Fibroblast of skin of right biceps (primary cell): ENCODE measurements at places on chromosomes 4 and X.

DNA sequence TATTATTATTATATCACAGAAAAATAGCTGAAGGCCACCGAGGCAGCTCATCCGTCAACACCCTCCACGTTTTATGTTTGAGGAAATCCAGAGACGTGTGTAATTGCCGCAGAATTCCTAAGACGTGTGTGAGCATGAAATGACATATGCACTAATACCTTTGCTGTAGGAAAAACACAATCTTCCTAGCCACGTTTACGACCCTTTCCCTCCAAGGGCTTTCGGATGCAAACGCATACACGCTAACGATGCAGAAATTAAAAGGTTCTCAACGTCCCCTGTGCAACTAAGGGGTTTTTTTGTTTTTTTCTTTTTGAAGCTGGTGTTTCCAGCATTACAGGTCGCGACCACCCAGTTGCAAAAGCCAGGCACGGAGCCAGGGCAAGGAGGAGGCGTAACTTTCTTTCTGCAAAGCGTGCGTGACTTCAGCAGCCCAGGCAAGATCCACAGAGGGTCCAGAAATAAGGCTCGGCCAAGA is 33.8 kb downstream of the CRLF2 start:
- DNase-seq, result peak; percentile 81

DNA sequence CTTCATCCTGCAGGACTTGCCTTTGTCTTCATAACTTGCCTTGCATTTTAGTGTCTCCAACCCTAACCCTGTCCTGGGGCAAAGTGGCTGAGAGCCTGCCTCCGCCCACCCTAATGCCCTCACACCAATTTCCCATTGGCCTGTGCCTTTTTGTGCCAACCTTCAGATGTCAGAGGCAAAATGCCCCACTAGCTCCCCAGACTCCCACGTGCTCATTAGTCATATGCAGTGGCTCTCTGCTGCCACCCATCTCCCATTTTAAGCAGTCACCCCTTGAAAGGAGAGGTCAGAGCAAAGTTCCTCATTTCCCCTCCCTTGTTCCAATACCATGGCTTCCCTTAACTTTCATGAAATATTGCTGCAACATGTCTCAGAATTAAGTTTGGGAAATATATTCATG is 74.8 kb upstream of the PASD1 start:
- DNase-seq, result no peak

DNA sequence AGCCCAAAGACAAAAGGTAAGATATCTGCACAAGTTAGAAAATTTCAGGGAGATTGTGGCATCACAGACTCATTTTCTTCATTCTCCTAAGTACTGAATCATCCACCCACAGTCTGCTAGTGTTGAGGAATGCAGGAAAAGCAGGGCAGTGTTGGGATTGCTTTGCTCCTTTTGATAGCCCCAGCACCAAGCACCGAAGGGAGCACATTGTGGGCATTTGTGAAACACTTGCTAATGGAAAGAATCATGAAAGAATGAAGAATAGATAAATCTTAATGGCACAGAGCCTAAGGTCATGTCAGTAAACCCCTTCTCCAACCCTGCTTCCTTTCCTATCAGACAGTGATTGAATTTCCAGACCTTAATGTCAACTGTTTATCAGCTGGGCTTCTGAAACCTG is 103.1 kb upstream of the GPRIN3 start:
- peak; percentile 31 for DNase-seq

DNA sequence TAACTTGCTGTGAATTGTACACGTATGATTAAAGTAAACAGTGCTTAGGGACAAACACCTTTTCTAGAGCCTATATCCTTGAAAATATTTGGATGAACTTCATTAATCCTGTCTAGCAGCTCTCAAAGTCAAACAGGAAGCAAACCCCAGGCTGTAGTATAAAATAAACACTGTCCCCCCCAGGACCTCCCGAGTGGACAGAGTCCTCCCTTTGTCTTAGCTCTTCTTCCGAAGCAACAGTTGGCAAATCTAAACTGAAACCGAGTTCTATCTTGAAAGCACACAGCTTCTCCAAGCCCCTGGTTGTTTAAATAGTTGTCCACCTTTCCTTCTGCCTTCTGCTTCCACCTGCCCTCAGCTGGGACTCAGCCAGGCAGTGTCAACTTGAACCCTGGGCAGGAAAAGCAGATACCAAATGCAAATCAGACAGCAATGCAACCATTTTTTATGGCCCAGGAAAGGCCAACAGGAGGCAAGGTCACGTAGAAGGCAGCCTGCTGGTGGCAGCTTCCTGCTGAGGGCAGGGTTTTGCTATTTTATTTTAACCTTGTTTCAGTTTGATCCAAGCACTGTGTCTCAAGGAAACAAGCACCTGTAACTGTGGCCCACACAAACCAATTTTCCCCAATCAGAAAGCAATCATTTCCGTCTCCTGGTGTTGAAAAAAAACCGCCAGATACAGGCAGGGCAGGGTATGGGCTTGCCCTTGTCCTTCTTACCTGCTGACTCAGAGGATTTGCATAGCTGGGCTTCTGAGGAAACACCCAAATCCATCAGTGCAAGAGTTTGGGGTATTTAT is 110.3 kb upstream of the KIT start:
- no peak for DNase-seq

GRCh38 chr4:26367811-26368210 is 47.0 kb downstream of the RBPJ start:
- no peak for DNase-seq

- DNase-seq, result no peak
Measured at GRCh38 chr4:4775493-4776004, 83.9 kb upstream of the MSX1 start.

GRCh38 chrX:2490634-2491033 is 10.1 kb downstream of the DHRSX start:
- DNase-seq, result no peak

DNA sequence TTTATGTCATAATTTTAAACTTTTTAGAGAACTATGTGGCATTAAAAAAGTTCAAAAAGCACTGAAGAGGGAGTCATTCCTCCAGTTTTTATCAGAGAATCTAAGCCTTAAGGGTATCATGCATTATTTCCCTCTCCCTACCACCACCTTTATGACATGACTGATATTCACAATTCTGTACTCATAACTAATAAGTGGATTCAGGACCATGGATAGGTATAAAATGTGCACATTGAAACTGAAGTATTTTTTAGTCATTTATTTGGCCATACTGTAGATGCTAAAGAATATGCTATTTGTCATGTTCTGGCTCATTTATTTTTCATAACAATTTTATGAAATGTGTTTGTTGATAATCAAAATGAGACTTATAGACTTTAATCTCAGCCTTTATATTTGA is 897.5 kb upstream of the AGA start:
- peak; percentile 2 for DNase-seq

DNA sequence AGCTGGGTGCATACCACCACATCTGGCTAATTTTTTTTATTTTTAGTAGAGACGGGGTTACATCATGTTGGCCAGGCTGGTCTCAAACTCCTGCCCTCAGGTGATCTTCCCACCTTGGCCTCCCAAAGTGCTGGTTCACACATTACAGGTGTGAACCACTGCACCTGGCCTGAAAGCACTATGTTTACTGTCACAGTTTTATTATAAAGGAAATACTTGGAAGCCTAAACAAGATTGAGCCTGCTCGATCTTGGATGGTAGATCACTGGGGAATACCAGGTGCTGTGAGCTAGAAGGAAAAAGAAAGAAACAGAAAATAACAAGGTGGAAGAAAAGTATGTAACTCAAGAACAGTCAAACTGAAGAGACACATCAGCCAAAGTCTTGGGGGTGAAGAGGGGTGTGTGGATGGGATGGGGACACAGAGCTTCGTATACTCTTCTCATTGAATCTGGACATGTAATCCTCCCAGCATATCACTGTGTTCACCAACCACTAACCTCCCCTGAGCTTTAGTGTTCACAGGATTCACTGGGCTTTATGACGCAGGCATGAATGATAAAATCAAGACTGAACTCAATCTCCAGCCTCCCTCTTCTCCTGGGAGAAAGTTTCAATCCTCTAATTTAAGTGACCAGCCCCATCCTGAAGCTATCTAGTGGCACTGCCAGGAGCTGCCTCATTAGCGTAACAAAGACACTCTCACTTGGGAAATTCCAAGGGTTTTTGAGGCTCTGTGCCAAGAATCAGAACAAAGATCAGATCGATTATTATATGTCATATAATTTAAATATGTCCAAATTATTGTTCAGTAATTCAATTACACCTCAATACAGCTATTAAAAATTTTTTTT is 40.9 kb downstream of the PDS5A start:
- no peak for DNase-seq

DNA sequence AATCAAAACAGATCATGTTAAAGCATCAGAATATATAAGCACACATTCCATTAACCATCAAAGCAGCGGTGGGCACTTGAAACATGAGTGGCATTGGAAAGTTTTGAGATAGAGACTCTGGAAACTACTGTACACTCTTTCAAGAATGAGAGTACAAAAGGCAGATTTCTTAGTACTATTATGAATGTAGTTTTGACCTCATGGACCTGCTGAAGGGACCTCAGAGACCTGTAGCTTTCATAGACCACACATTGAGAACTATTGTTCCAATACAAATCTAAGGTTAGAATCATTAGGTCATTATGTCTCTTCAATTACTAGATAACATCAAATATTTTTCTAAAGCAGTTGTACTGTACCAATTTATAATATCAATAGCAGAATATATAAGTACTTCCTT is 283.6 kb downstream of the RPA4 start:
- DNase-seq, result no peak

DNA sequence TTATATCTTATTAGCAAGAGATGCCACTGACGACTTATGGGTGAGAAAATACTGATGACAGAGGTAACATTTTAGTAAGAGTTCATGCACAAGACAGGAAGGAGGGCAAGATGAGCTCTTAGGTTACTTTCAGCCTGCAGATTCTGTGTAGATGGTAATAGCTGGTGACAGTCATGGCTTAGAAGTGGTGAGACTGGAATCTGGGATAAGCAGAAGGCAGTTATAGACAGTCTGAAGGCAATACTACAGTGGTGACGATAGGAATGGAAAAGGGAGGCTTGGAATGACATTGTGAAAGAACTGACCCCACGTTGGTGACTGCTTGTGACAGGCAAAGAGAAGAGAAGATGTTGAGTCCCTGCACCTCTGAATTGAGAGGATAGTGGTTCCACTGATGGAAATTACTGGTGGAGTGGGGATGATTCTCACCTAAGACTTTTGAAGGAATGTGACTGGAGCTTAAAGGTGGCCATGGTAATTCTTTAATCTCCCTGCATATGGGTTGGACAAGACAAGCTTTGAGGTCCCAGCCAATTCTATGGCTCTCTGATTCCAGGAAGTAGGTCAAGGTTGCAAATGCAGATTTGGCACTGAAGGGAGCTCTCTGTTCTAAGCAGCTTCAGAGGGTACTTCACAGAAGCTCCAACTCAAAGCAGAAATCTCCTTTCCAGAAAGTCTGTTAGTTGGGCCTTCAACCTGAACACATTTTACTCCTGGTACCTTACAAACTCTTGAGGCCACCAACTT is 99.7 kb downstream of the RASL11B start:
- no peak for DNase-seq

GRCh38 chr4:17511509-17511949 is 361 bp downstream of the QDPR start:
- DNase-seq, result peak; percentile 47

DNA sequence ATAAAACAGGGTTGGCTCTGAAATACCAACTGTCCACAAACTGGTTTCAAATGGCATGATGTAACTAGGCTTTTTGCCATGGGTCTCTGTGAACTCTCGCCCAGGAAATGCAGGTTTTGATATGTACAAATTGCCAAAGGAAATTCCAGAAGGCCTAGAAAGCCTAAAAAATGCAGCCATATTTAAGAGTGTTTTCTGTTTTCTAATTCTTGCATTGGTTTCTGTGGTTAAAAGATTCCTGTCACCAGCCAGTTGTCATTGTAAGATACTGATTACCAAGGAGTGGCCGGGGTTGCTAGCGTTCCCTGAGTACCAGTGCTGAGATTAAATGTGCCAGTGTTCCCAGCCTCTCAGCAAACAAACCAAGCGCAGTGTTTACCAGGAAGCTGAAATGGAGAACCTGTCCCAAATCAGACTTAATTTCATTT is 53.9 kb upstream of the SORBS2 start:
- peak; percentile 69 for DNase-seq

DNA sequence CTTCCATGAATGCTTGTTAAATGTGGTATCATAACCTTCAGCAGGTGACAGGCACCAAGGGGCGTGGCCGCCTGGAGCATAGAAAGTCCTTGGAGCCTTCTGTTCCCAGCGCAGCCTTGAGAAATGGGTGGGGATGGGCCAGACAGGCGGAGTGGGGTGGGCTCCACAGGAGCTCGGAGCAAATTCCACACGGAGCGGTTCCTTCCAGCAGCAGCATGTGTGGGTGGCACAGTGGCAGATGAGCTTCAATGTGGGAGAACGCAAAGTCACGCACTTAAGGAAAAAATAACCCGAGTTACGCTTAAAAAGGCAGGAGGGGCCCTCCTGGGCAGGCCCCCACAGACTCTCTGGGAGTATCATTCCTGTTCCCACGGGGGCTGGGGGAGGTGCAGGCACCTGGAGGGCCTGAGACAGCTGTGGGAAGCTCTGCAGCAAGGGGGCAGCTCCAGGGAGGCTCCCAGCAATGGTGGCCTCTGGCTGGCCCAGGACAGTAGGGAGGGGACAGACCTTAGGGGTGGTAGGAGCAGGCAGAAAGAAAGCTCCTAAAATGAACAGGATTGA is 15.3 kb downstream of the TMEM271 start:
- no peak for DNase-seq

GRCh38 chr4:181061787-181062186 is 1181.4 kb upstream of the TENM3 start:
- no peak for DNase-seq

DNA sequence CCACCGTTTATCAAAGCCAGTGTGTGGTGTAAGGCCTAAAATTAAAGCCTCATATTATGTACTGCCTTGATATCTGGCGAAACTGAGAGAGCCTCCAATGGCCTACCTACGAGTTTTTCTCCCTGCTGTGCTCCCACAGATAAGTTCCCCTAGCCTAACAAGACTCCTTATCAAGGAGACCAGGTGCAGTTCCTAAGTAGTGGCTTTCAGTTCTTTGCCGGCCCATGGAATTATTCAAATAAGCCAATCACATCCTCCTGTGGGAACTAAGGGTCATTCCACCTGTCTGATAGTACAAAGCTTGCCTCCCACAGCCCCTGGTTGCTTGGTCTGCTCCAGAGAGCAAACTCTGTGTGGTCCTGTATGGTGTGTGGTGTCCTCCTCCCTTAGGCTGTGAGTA is 99.8 kb upstream of the TEX13C start:
- no peak for DNase-seq
